Activated CD4-positive, alpha-beta T cell treated with anti-CD3 and anti-CD28 coated beads, Interleukin-2, amount 50 U/mL, for 1 hour (primary cell): ENCODE measurements at places on chromosomes 16 and 17.

DNA sequence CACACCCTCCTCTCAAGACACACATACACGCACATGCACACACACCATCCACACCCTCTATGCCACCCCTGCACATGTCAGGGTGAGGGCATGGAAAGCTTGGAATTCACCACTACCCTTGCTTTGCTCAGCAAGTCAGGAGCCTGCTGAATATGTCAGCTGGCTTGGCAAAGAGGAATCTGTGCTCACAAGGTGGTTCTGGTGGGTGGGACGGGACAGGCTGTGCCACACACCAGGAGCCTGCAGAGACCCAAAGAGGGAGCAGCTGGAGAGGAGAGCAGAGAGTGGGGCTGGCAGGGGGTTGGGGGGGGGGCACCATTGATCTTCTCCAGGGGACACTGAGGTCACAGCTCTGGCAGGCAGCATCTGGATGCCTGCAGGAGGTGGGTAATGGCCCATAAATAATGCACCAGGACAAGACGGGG lies 48.7 kb upstream of the NDRG4 start:
- no peak for DNase-seq

DNA sequence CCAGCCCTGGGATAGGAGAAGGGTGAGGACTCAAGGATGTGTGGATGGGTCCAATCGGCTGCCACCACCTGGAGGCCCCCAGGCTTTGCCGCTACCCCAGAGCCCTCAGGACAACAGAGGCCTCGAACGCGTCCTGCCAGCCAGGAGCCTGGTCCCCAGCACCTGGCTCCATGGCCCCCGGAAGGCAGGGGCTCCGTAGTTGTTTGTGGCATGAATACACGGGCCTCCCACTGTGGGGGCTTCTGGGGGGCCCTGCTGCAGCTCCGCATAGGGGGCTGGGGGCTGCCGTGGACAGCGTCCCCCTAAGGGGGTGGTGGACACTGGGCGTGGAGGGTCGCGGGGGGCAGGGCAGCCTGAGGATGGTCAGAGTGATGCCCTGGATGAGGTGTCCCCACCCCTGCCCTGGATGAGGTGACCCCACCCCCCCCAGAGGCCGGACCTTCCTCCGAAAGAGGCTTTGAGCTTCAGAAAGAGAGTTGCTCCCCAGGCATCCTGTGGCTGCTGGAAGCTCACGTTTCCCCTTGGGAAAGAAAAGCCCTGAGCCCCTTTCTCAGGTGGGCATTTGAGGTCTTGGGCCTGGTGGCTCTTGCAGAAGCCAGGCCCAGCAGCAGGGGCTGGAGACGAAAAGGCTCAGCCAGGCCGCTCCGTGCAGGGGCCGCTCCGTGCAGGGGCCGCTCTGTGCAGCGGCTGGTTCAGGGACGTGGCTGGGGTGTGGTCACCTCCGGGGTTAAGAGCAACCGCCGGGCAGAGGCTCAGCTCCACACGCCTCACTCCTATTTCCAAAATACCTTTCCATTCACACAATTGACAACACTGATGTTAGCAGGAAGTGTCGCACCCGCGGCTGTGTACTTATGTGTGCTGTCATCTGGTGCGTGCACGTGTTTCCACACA lies 40.3 kb upstream of the GNG13 start:
- DNase-seq, result no peak

GRCh38 chr16:85448557-85449190 lies 164.4 kb upstream of the GSE1 start:
- peak; percentile 41 for DNase-seq

GRCh38 chr17:67833946-67834631 lies 8.8 kb downstream of the BPTF start:
- DNase-seq, result no peak

- DNase-seq, result peak; percentile 77
These were observed 20.0 kb downstream of the ST6GALNAC1 start for GRCh38 chr17:76623271-76624146.

DNA sequence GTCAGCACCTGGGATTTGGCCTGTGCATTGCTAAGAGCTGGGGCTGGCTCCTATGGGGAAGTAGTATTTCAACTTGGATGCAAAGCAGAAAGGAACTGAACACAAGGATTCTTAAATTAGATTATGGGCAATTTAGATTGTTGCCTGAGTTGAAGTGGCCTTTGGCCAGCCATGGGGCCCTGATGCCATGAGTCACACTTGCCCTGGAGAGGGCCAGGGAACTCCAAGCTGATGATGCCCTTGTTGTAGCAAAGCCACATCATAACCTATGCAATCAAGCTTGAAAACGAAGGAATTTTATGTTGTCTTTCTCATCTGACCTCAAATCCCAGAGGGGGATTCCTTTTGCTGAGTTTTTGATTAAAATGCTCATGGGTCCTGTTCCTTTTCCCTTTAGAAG lies 3.9 kb upstream of the SPATA32 start:
- DNase-seq, result no peak

GRCh38 chr17:78001612-78002011 lies 43.1 kb downstream of the TNRC6C start:
- DNase-seq, result no peak

DNA sequence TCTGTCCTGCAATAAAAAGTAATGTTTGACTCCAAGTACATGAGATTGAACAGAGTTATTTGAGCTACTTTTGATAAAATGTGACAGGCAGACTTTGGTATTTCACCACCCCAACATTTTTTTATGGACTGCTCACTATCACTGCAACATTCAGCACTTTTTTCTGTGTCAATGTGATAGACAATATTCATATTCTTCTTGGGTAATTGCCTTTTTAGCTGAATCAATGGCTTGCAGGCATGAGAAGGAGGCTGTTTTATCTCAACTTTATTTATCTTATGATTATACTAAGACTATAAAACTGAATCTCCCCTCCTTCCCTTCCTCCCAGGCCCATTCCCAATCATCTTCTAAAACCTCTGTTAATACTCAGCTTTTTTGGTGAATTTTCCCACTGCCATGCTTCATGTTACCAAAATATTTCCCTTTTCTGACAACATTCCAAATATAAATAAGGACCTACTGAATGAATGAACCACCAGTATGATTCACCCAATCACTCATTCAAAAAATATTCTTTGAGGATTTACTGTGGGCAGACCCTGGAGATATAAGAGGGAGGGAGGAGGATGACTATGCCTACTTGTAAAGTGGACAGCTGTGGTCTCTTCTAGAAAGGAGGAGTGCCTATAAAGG lies 67.6 kb downstream of the CDH13 start:
- DNase-seq, result no peak

GRCh38 chr16:66996324-66996982 lies 8.1 kb downstream of the CES4A start:
- no peak for DNase-seq

DNA sequence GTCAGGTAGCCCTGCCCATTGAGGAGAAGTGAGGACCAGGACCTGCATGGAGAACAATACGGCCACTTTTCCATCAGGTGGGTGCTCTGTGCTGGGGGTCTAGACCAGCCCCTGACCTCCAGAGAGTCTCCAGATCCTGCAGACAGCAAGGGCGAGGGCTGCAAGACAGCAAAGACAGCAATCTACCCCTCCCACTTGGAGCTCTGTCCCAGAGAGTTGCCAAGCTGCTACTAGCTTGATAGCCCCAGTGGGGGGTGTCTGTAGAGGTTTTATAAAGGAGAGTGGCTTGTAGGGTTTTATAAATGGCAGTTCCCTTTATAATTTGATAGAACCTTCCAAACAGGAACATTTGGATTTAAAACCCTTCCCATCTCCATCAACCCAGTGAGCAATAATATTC lies 16.7 kb upstream of the SLFN11 start:
- DNase-seq, result no peak

DNA sequence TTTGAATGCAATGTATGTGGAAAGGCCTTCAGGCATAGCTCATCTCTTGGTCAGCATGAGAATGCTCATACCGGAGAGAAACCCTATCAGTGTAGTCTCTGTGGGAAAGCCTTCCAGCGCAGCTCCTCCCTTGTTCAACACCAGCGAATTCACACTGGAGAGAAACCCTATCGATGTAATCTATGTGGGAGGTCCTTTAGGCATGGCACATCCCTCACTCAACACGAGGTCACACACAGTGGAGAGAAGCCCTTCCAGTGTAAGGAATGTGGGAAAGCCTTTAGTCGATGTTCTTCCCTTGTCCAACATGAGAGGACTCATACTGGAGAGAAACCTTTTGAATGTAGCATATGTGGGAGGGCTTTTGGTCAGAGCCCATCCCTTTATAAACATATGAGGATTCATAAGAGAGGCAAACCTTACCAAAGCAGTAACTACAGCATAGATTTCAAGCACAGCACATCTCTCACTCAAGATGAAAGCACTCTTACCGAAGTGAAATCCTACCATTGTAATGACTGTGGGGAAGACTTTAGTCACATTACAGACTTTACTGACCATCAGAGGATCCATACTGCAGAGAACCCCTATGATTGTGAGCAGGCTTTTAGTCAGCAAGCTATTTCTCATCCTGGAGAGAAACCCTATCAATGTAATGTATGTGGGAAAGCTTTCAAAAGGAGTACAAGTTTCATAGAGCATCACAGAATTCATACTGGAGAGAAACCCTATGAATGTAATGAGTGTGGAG lies 24.7 kb downstream of the ZFP90 start:
- DNase-seq, result no peak

GRCh38 chr16:29232811-29233704 lies 173.5 kb downstream of the NPIPB11 start:
- no peak for DNase-seq

GRCh38 chr16:54783980-54784379 lies 146.7 kb upstream of the IRX5 start:
- no peak for DNase-seq

GRCh38 chr16:87762071-87762571 lies 3.7 kb downstream of the KLHDC4 start:
- peak; percentile 4 for DNase-seq

GRCh38 chr17:79969906-79970305 lies 65.8 kb downstream of the TBC1D16 start:
- no peak for DNase-seq

- no peak for DNase-seq
These were observed 35.7 kb upstream of the CCL2 start for GRCh38 chr17:34219405-34219804.

GRCh38 chr17:64240261-64240740 lies 22.8 kb downstream of the TEX2 start:
- no peak for DNase-seq

GRCh38 chr17:8031261-8031661 lies 7.6 kb upstream of the ALOX15B start:
- DNase-seq, result no peak

- DNase-seq, result no peak
These were observed 6.3 kb downstream of the VWA3A start for GRCh38 chr16:22098405-22099255.

DNA sequence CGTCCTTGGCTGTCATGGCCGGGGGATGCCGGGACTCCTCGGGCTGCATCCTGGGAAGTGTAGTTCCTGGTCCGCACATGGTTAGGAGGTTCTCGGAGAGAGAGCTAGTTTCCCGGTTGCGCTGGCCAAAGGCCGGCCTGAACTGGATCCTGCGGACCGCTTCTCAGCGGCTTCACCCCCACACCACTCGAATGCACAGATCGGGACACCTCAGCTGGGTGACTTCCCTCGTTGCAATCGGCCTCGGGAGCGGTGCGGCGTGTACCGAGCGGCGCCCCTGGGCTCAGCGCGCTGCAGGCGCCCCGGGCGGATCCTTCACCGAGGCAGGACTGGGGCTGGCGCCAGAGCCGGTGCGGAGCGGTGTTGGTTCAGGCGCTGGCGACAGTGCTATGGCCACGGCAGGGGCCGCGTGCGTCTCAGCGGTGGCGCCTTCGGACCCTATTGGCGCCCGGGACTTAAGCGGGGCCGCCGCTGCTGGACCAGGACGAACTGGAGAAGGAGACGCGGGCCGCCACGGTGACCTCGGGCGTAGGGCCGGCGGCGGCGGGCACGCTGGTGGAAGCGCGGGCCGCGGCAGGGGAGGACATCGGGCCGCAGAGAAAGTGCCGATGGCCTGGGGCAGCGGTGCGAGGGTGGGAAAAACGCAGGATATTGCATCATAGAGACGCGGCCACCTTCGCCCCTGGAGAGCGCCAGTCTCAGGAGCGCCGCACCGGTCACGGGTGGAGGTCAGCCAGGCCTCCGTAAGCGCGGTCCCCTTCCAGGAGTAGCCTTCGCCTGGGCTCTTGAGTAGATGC lies 11.4 kb downstream of the ZNF629 start:
- peak; percentile 52 for DNase-seq

DNA sequence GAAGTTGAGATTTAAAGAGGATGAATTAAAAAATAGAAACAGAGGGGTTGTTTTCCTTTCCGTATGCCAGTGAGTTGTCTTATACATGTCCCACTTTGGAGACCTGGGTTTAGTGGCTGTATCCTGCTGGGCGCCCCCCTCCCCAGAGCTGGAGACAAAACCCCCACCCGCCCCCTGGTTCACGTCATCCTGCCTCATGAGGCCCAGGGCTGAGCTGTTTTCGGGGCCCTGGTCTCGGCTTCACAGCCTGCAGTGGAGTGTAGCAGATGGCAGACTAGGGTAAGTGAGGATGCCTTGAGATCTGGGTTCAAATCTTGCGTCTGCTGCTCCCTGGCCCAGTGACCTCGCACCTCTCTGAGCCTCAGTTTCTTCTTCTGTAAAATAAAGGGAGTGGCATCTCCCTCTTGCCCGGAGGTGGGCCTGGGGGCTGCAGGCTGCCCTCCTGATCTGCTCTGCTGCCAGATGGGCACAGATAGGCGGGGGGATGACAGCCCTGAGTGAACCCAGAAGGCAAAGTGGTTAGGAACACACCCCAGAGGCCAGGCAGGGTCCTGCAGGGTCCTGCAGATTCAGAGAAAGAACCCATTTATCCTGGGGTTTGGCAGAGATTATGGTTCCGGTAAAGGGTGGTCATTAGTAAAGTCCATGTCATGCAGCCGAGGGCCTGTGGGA lies 45.1 kb downstream of the SOCS3 start:
- DNase-seq, result no peak

GRCh38 chr17:42618442-42619150 lies 9.1 kb downstream of the TUBG1 start:
- no peak for DNase-seq

GRCh38 chr17:32875923-32876416 lies 954 bp downstream of the MYO1D start:
- no peak for DNase-seq

DNA sequence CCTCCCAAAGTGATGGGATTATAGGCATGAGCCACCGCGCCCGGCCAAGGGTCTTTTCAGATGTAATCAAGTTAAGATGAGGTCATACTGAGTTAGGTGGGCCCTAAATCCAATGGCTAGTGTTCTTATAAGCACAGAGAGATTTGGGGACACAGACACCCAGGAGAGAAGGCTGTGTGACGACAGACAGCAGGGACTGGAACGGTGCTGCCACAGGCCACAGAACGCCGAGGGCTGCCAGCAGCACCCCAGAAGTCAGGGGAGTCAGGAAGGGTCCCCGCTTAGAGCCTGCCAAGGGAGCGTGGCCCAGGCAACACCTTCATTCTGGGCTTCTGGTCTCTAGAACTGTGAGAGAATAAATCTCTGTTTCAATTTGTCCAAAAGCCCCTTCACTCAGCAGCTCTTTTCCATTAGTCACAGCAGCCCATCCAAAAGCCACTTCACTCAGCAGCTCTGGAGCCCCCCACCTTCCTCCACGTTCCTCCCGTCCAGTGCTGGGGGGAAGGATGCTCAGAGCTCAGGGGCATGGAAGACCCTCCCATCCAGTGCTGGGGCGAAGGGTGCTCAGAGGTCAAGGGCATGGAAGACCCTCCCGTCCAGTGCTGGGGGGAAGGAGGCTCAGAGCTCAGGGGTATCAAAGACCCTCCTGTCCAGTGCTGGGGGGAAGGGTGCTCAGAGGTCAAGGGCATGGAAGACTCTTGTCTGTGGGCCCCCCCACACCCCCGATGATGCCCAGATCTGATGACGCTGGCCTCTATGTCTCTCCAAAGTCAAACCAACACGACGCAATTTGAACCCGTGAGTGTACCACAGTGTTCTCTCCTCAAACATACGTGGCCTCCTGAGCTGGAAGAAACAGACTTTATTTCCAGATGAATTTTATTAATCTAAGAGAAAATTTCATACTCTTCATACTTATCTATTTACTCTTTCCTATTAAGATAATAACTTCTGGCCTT lies 11.9 kb downstream of the RAB40B start:
- DNase-seq, result no peak
